ENCODE measurements at places on chromosomes 16 and 17. TPM values are rescaled to one million over a fixed set of nuclear protein-coding genes. Genes with fewer than 3 reads are reported as not detected.

DNA sequence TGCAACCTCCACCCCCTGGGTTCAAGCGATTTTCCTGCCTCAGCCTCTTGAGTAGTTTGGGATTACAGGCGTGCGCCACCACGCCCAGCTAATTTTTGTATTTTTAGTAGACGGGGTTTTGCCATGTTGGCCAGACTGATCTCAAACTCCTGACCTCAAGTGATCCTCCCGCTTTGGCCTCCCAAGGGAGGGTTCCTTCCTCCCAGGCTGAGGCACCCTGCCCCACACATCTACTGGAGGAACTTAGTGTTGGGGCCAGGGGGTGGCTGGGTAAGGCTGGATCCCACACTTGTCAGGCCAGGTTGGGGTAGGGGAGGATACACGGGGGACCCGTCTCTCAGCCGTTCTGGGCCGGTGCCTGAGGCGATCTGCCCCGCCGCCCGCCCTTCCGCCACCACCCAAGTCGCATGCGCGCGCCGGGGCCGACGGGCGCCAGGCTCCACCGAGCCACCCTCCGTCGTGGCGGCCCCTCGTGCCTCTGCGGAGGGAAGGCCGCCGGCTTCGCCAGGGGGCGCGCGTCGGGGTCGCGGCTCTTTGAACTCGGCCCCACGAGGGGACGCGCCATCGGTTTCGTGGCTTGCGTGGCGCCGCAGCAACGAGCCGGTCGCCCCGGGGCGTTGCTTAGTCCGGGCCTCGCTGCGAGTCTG, 15.9 kb downstream of the GRB7 start:
- H3K36me3 ChIP-seq: no peaks in the 10 kb centered on the region
- peak; percentile 59 for DNase-seq
- peaks cover 17% of the 10 kb centered on the region for H3K4me1 ChIP-seq
- H3K27ac ChIP-seq: peak overlapping the region; percentile 82

DNA sequence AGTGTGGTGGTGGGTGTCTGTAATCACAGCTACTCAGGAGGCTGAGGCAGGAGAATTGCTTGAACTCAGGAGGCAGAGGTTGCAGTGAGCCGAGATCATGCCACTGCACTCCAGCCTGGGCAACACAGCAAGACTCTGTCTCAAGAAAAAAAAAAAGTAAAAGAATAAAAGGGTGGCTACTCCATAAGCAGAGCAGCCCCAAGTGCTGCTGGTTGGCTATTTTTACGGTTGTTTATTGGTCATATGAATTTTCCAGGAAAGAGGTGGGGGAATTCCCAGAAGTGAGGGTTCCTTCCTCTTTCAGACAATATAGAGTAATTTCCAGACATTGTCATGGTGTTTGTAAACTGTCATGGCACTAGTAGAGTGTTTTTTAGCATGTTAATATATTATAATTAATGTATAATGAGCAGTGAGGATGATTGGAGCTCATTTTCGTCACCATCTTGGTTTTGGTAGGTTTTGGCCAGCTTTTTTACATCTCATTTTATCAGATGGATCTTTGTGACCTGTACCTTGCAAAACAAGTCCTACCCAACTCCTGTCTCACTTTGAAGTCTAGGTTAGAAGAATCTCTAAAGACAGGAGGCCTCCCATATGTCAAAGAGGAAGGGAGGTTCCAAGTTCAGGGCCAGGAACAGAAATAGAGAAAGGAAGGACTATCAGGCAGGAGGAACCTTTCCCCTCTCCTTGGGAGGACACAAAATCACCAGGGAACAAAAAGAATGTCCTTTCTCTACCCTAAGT, 39.1 kb downstream of the HOXB1 start:
- H3K4me3 ChIP-seq: no peak overlapping the region
- H3K27me3 ChIP-seq: no peaks in the 10 kb centered on the region
- no peaks in the 10 kb centered on the region for H3K36me3 ChIP-seq

DNA sequence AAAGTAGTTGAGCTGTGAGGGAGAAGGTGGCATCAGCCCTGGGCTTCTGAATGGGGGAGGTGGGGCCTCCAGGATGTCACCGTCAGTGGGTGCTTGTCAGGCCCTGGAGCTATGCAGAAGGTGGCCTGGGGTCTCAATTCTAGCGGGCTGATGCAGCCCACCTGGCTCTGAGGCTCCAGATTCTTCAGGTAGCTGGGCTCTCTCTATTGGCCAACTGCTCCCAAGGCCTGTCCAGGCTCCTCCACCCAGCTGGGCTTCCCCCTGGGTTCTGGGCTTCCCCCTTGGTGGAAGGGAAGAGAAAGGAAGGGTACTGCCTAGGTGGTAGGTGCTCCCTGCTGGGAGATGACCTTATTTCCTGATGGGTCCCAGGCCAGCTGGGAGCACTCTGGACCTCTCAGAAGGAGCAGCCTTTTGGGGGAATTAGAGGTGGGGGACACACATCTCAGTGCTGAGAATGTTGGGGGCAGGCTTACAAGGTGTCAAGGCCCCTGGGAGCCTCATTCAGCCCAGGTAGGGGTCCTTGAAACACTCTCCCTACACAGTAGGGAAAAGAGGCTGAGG, 1728.3 kb downstream of the TP53TG3F start:
- no peak overlapping the region for H3K4me3 ChIP-seq
- no peaks in the 10 kb centered on the region for H3K4me1 ChIP-seq
- H3K27me3 ChIP-seq: no peaks in the 10 kb centered on the region
- no peaks in the 10 kb centered on the region for H3K36me3 ChIP-seq

GRCh38 chr17:59329176-59330052, 2.0 kb upstream of the YPEL2 start:
- H3K36me3 ChIP-seq: no peaks in the 10 kb centered on the region
- peak overlapping the region; percentile 97 for H3K27ac ChIP-seq
- DNase-seq: peak; percentile 95
- H3K4me1 ChIP-seq: peaks cover 17% of the 10 kb centered on the region

DNA sequence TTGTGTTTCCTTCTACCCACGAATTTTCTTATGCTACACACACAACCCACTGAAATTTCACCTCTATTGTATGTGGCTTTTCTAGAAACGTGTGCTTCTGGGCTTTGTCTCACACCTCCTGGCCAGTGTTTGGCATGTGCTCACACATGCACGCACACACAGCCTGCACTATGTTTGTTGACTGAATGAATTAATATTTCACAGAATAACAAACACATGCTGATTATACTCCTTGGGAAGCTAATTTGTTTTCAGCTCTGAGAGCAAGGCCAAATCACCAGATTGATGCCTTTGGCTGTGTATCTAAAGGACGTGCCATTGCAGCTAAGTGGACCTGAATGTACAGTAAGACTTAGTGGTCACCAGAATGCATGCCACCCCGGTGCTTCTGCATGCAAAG, 210.7 kb downstream of the WWOX start:
- H3K4me3 ChIP-seq: no peak overlapping the region
- H3K27me3 ChIP-seq: no peaks in the 10 kb centered on the region
- no peaks in the 10 kb centered on the region for H3K4me1 ChIP-seq
- H3K27ac ChIP-seq: no peak overlapping the region
- no peaks in the 10 kb centered on the region for H3K36me3 ChIP-seq
- no peak for DNase-seq

GRCh38 chr16:70746708-70747424, 54.1 kb downstream of the VAC14 start:
- peak; percentile 35 for DNase-seq
- no peak overlapping the region for H3K4me3 ChIP-seq
- no peak overlapping the region for H3K27ac ChIP-seq
- no peaks in the 10 kb centered on the region for H3K27me3 ChIP-seq

GRCh38 chr16:2236337-2237101, at the start of gene DNASE1L2:
Gene DNASE1L2 (plus strand): TSS chr16:2236444. CDS start chr16:2236817, 373 bp downstream.
- H3K27ac ChIP-seq: no peak within 1 kb of the TSS
- peak; percentile 49 for DNase-seq
- H3K4me1 ChIP-seq: peaks cover 12% of the 10 kb centered on the region
- H3K36me3 ChIP-seq: peaks cover 52% of the 10 kb centered on the region
- no peak within 1 kb of the TSS for H3K4me3 ChIP-seq

Gene STUB1
- total RNA-seq: 58.8 TPM

Gene ZNF469
- 2.2 TPM for total RNA-seq

Gene PRDM7
- total RNA-seq: not detected

Gene MAP2K4
- total RNA-seq: 27.8 TPM

Gene KRT15
- total RNA-seq: 51.7 TPM
